ENCODE measurements at places on chromosomes 4 and X.

GRCh38 chr4:95547715-95548471 lies 880 bp downstream of the UNC5C start:
- DNase-seq = no peak

GRCh38 chr4:148514581-148514980 lies 72.4 kb upstream of the NR3C2 start:
- no peak for DNase-seq

GRCh38 chr4:167031534-167032156 lies 202.6 kb downstream of the SPOCK3 start:
- no peak for DNase-seq

DNA sequence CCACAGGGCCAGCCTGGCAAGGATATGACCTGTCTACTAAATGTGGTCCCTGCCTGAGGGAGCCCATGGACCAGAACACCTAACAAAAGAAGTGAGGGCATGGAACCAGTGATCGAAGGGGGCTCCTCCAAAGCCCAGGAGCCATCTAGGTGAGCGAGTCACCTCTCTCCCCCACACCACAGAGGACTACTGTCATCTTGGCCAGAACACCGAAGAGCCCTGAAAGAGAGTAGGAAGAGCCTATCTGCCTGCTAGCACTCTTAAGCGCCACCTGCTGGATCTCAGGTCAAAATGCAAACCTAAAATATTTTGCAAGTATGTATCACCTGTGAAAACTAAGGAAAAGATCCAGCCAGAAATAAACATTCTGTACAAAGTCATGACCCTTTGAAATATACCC lies 137.9 kb upstream of the ZXDB start:
- no peak for DNase-seq

- no peak for DNase-seq
These were observed 40.0 kb downstream of the TXK start for GRCh38 chr4:48093991-48094416.

DNA sequence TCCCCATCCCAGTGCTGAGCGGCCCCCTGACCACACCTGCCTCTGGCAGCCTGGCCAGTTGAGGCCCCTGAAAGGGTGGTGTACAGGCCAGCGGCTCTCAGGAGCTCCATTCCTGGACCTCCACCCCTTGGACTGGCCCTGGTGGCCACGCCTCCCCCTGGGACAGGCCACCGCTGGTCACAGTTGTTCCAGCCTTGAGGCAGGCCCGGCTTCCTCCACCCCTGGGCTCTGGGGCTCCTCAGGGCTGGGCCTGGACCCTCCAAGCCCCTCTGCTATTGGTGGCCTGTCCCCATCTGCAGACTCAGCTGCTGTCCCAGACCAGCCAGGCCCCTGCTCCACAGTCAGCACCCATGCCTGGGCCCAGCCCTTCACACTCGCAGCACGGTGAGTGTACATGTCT lies 93.2 kb upstream of the NKX1-1 start:
- no peak for DNase-seq

- DNase-seq = no peak
These were observed 276.8 kb downstream of the FBXW7 start for GRCh38 chr4:152258804-152259708.

DNA sequence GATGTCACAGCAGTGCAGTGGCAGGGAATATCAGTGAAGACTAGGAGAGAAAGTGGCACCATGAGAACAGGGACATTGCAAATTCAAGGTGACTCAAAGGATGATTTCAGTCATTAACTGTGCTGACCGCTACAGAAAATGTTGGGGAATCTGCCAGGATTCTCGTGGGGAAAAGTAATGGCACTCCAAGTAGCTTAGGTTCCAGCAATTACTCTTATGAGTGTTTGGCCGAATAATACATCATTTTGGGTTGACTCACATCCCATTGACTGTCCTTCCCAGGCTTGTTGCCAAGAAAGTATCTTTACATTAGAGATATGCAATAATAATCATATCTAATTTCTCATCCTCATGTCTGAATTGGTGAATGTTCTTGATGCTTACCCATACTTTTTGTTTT lies 1411.1 kb upstream of the PCDH7 start:
- DNase-seq = no peak

DNA sequence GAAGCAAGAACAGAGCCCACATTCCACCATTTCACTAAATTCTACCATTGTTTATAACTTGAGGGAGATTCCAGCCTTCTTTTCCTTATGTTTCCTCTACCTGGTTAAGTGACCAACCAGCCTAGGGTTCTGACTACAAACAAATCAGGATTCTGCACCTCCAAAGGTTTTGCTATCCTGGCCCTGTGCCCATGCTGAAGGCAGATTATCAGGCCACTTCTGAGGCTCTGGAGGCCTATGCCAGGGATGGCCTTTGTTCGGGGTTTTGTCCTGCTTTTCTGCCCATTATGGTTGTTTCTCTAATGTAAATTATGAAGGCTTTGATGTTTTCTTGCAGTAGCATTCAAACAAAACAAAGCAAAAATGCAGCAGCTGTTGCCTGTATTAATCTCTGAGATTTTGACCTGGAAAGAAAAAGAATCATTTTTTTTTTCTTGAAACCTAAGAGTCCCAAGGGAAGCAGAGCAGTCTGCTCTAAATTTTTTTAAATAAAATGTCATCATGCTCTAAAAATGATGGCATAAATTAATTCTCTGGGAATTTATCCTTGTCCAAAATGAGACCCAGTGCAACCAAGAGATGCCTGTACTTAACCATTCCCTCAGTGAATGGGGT lies 55.6 kb downstream of the RNF150 start:
- DNase-seq = no peak

- no peak for DNase-seq
These were observed 111.3 kb downstream of the CBLL2 start for GRCh38 chrX:22383988-22384387.

GRCh38 chrX:150844016-150844415 lies 54.5 kb downstream of the CD99L2 start:
- no peak for DNase-seq

All from type B pancreatic cell (in vitro differentiated cells).